ENCODE measurements at places on chromosomes 3 and 15.

- no peak for DNase-seq
Measured at GRCh38 chr3:97954228-97954827, 17.9 kb downstream of the RIOX2 start.

DNA sequence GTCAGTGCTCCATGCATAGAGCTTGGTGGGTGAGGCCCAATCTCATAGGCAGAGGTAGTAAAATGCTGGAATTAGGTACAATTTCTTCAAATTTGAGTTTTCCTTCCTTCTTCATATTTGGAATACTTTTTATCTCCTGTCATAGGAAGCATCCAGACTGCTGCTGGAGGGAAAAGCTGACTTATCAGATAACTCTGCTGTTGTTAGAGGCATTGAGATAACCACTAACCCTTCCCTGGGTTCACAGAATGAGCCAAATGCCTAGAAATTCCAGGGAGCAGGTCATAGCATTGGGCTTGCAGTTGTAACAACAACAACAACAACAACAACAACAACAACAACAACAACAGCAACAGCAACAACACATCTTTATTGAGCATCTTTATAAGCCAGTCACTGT lies 332.7 kb downstream of the PDCD6IP start:
- no peak for DNase-seq

GRCh38 chr3:117217355-117217754 lies 507.8 kb downstream of the TUSC7 start:
- DNase-seq, result no peak

DNA sequence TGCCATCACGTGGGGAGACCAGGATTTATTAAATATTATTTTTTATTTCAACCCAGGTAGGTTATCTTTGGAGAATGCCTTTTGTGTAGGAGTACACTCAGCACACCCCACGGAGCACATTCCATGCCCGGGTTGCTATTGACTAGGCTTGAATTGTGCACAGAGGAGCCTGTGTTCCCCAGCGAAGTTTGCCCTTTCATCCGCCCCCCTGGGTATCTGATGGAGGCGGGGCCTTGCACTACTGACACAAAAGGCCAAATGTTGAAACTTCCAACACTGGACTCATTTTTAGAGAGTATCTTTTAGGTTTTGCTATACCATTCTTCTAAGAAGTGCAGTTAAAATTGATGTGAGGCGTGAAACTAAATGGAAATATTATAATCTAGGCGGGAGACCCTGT lies 39.3 kb upstream of the PPP4R2 start:
- no peak for DNase-seq

GRCh38 chr3:43345877-43346276 lies 59.5 kb downstream of the SNRK start:
- no peak for DNase-seq

GRCh38 chr3:142298626-142299025 lies 73.2 kb upstream of the GK5 start:
- DNase-seq, result no peak

- no peak for DNase-seq
Measured at GRCh38 chr3:134350266-134350665, 24.0 kb downstream of the AMOTL2 start.

- DNase-seq, result no peak
Measured at GRCh38 chr3:173092038-173092437, 49.0 kb downstream of the SPATA16 start.

- no peak for DNase-seq
Measured at GRCh38 chr3:184907681-184908649, 96.0 kb downstream of the VPS8 start.

- DNase-seq, result no peak
Measured at GRCh38 chr3:104178680-104179079, 1188.0 kb upstream of the ALCAM start.

- peak; percentile 8 for DNase-seq
Measured at GRCh38 chr3:128011140-128011539, 41.1 kb upstream of the SEC61A1 start.

DNA sequence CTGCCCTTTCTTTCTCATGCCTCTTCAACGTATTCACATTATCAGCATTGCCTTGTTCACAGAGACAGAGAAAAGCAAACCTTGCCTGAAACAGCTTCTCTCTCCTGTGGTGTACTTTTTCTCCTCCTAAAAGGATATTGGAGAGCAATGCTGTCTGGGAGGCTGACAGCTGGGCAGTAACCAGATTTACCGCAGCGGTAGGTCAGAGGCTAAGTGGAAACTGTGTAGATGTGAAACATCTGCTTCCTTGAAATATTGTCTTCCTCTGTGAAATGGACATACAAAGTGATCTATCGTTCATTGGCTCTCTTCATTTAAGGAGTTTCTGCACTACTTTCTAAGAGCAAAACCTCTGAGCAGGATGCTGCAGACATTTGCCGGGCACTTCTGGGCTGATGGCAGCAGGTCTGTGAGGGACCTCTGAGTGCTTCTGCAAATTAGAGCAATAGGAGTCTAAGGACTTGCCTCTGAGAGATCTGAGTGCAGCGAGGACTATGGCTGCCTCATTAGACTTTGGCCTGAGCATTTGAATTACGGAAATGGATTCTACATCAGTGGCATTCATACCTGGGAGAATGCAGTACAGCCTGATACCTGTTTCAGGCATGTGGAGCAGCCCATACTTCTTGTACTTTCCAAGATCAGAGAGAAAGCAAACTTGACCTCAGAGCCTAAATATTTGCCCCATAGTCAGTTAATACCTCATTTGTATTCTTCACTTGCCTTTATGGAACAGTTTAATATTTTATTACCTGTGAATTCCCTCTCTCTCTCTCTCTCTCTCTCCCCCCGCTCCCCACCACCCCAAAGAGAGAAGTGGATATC lies 260.5 kb upstream of the TPRG1 start:
- DNase-seq, result no peak

- no peak for DNase-seq
Measured at GRCh38 chr15:60006873-60007272, 2.8 kb downstream of the FOXB1 start.

DNA sequence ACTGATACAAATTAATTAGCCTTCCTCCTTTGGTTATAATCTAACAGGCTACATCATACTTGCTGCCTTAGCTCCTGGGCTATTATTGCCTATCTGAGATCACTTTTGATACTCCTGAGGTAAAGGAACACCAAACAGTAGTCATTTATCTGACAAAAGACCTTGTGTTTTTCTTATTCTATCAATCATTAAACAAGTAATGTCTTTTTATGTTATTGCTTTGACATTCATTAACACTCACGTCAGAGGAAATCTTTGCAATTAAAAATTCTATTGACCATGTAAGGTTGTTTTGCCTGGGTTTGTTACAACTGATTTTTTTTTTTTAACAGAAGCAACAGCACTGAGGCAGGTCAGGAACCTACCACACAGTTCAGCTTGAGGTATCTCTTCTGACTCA lies 366.3 kb downstream of the MECOM start:
- DNase-seq, result no peak

- DNase-seq, result no peak
Measured at GRCh38 chr15:41499109-41499851, 5.6 kb downstream of the ITPKA start.

DNA sequence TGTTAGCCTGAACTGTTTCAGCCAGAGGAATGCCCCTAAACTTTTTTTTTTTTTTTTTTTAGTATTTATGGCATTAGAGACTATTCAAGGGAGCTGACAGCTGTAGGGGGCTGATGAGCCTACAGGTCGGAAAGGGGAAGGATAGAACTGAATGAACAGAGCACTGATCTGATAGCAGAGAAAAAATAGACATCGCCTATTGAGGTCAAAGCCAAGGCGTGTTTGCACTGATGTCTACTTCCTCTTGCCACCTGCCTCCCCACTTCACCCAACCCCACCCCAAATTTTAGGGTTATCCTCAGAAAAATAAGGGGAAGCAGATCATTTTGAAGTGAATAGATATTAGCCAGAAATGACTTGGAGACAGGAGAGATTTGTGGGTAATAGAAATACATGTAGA lies 3.0 kb upstream of the ZMAT3 start:
- no peak for DNase-seq

DNA sequence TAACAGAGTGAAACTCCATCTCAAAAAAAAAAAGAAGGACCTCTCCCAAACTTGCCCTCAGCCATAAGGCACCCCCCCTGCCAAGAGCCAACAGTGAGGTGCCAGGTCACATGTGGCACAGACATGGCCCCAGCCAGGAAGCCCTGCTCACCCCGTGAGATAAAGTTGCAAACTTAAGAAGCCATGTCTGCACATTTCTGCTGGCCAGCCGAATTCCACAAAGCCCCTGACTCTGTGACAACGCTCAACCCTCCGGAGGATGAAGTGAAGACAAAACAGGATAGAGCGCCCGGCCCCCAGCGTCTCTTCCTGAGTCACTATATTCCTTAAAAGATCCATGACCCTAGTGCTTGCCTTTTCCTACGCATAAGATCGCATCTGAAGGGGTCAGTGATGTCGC lies 188.1 kb downstream of the XXYLT1 start:
- DNase-seq, result no peak

DNA sequence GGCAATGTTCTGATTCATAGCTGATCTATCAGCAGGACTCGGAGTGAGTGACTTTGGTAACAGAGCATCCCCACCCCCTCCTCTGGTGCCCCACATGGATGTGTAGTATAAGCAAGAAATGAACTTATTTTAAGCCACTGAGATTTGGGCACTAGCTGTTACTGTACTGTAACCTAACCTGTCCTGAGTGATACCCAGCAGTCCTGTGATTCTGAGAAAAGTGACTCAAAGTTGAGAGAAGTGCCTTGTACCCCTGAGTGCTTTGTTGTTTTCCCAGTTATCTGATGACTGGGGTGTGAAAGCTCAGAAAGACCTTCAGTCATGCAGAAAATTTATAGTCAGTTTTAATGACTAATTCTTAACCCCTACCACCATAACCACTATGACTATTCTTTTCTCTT lies 439.9 kb upstream of the RBMS3 start:
- peak; percentile 16 for DNase-seq

DNA sequence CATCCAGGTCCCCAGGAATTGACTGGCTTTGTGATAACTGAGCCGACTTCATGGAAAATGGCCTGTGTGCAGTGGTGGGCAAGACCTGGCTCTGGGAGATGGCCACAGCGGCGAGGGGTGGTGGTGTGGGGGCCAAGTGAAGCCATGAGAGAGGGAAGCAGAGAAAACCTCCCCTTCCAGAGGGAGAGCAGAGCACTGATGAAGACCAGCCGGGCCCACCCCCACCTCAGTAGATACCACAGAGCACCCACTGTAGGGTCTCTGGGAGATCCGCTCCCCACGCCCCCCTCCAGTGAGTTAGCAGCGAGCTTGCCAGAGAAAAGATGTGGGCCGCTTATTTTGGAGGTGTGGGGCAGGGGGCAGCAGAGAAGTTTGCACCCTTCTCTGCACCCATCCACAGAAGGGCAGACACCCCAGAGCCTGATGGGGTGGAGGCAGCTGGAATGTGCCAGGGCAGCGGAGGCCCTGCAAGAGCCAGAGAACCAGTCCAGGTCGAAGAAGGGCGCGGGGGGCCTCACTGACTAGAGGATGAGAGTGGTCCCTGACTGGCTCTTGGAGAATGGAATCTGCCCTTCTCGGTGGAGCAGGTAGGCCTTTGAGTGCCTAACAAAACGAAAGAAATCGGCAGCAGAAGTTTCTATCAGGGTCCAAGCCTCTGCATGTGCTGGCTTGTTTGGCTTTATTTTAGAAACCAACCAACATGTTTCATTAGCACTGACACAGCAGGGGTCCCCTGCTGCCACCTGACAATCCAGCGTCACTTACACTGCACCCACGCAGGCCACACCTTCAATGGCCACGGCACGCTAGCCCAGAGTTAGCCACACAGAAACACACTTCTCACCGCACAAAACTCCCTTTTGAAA lies 28.3 kb downstream of the MELTF start:
- DNase-seq, result no peak

GRCh38 chr3:134777341-134777740 lies 17.7 kb upstream of the EPHB1 start:
- no peak for DNase-seq

- no peak for DNase-seq
Measured at GRCh38 chr3:127304121-127304744, 16.4 kb upstream of the PRR20G start.

GRCh38 chr3:114538211-114538610 lies 244.4 kb downstream of the TIGIT start:
- no peak for DNase-seq

- no peak for DNase-seq
Measured at GRCh38 chr3:85030052-85030451, 71.3 kb downstream of the CADM2 start.

- DNase-seq, result no peak
Measured at GRCh38 chr3:182755712-182756111, 37.6 kb upstream of the ATP11B start.

- no peak for DNase-seq
Measured at GRCh38 chr15:46061002-46061401, 426.2 kb downstream of the SQOR start.

- no peak for DNase-seq
Measured at GRCh38 chr3:156582532-156583183, 27.7 kb upstream of the SSR3 start.

DNA sequence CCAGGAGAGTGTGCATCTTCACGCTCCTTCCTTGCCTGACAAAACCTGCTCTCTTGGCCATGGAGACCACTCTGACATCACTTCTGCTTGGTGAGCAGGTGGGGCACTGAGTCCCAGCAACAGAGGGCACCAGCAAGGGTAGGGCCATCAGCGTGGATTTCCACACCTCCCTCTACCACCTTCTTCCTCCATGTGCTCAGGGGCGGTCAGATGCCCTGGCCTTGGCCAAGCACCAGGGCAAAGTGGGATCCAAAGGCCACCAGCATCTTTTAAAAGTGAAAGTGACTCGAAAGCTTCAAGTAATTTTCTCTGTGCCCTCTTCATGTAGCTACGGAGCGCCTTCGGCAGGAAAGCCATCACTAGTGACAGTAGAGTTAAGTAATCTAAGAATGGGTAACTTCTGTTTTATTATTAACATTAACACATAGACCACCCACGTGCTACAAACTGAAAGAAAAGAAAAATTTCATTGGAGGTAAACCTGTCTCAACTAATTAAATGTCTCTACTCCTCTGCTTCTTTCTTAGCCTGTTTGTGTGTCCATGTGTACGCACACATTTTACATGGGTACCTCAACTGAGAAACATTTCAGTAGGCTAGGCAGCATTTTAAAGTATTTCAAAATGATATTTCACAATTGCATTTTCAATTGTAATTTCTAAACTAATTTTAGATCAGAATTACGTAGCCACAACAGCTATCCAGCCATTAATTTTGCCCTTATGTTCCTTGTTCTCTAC lies 57.9 kb downstream of the CHSY1 start:
- DNase-seq, result no peak

GRCh38 chr15:63453186-63453905 lies 51.0 kb upstream of the USP3 start:
- DNase-seq, result no peak
